Iris pigment epithelial cell (primary cell): ENCODE measurements at places on chromosomes 13 and 19.

DNA sequence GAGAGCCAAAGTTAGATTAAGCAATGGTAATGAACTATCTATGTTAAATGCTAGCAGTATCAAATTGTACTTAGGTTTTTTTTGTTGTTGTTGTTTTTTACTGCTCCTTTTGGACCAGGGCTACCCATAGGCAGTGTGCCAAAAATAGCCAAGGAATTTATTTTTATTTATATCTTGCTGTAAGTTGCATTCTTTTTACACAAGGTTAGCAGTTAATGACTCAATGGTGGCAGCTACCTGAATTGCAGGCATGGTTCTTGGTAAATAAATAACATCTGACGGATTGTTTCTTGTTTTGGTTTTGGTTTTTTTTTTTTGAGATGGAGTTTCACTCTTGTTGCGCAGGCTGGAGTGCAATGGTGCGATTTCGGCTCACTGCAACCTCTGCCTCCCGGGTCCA, 194.8 kb upstream of the TSC22D1 start:
- no peak for DNase-seq

DNA sequence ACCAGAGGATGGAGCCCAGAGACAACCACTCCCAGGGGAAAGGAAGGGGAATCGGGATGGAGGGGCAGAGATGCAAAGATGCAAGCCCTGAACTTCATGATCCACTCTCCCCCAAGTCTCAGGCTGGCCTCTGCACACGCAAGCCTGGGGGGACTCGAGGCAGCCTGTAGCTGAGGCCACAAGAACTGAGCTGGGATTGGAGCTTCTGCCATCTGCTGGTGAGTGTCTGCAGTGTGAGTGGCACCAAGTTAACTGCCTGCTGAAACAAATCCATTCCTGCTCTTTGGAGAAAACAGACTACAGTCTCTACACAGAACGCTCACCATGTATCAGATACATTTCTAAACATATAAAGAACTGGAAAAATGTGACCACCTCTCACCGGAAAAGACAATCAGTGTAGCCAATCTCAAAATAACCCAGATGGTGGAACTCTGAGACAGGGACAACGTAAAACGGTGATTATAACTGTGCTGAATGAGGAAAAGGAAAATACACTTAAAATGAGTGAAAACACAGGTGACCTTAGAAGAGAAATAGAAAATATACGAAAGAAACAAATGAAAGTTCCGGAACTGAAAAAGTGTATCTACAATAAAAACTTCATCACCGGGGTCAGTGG, 62.1 kb downstream of the KLF2 start:
- peak; percentile 75 for DNase-seq

DNA sequence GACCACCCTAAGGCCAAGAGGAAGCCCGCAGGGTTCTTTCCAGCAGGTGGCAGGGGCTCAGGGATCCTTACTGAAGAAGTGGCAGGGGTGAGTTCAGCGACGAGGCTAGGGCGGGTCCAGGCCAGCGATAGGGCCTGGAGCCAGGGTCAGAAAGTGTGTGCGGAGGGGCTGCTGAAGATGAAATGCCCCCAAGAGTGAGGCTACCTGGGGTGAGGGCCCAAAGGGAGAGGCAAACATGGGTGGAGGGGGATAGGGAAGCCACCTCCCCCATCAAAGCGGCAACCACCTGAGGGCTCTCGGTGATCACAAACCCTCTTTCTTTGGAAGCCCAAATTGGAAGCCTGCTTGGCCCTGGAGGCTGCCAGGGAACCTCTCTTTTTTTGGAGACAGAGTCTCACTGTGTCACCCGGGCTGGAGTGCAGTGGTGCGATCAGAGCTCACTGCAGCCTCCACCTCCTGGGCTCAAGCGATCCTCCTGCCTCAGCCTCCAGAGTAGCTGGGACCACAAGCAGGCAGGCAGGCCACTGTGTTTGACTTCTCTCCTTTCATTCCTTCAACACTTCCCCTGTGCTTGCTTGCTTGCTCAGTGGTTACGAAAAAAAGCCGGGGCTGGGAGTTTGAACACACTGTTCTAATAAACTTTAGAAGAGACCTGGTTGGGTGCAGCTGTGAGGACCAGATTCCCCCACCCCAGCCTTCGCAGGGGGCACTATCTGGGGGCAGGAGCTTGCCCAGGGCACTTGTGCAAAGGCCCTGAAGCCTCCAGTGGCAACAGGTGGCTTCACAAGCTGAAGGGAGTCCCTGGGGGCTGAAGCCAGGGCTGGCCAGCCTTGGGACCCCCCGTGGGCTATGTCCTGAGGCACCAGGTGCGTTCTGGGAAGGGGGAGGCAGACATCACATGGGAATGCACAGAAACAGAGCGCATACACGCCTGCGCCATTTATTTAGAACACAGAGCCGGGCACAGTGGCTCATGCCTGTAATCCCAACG, 1.4 kb upstream of the ATP8B3 start:
- no peak for DNase-seq

DNA sequence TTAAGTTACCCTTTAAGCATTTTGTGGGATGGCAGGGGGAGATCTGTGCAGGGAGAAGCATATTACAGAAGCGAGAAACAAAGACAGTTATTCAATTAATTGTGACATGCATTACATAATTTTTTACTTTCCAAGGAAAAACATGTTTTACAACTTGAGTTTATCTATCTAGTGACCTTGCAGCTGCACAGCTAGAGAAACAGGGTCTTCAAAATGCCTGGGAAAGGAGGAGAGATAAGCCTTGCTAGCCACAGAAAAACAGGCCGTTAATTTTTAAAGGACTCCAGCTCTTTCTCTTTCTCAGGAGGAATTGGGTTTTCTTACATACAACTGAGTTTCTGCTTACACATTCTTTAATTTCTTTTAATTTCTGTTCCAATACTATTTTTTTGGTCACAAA, 14.8 kb upstream of the ZNF431 start:
- no peak for DNase-seq

DNA sequence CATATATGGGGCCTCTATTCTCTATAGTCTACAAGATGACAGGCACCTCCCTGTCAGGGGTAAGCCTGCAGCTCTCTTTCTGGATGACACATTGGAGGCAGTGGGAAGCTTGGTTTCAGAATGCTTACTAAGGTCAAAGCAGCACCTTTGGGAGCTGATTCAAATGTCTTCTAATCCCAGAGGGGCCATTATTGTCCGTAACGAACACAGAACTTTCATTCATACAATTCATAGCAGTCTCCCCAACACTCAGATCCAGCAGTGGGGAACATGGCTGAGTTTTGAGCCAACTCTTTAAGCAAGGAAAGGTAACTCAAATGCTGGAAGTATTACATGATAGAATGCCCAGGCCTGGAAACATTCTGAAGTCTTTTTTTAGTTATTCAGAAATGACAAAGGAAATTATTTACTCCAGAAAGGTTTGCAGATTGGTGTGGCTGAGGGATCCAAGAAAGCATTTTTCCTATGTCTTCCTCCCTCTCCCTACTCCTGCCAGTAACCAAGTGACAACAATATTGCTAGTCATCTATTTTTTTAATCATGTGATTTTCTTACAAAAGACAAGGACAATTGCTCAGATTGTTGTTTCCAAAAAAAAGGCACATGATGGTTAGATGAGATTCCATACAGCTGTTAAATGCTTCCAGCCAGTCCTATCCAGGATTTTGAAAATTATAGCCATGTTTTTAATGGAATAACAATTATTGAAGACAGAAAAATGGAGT, 118.7 kb downstream of the FOXO1 start:
- DNase-seq: no peak

- no peak for DNase-seq
Measured at GRCh38 chr19:6593651-6594416, 2.9 kb upstream of the CD70 start.

GRCh38 chr13:59408738-59409137, 755.0 kb downstream of the DIAPH3 start:
- DNase-seq: no peak

- DNase-seq: no peak
Measured at GRCh38 chr19:38893341-38893771, 6.1 kb downstream of the SIRT2 start.

GRCh38 chr13:66117563-66117962, 1112.6 kb downstream of the PCDH9 start:
- DNase-seq: no peak

GRCh38 chr13:93226623-93227279, at the start of gene GPC6:
Gene GPC6, plus strand, starts transcription at chr13:93226807.
- peak; percentile 93 for DNase-seq

- DNase-seq: no peak
Measured at GRCh38 chr13:79197933-79198332, 208.1 kb downstream of the RBM26 start.

DNA sequence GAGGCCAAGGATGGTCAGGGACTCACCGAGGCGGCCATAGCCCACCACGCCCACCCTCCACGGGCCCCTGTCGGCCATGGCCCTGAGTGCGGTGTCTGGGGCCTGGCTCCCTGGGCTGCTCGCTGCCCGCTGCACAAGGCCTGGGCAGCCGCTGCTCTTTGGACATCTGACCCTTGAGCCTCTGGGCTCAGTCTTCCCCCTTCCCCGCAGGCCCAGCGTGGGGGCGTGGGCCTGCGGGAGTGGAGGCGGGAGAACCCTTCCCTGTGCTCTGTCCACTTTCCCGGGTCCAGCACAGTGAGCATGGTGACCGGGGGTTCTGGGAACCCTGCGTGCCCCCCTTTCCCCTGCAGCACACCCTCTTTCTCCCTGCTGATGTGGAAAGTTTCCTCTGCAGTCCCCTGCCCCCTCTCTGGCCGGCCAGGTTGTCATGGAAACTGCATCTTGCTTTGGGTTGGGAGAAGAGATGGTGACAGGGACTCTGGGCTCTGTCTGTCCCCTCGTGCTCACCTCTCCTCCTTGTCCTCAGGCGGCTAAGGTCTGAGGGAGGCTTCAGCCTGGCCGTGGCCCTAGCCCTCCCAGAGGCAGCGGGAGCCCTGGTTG, at the start of gene ASPDH:
TSS of gene ASPDH (minus strand) at position 168 of the 600 bp plus-strand sequence. CDS start at position 78, 90 bp downstream.
- no peak for DNase-seq

DNA sequence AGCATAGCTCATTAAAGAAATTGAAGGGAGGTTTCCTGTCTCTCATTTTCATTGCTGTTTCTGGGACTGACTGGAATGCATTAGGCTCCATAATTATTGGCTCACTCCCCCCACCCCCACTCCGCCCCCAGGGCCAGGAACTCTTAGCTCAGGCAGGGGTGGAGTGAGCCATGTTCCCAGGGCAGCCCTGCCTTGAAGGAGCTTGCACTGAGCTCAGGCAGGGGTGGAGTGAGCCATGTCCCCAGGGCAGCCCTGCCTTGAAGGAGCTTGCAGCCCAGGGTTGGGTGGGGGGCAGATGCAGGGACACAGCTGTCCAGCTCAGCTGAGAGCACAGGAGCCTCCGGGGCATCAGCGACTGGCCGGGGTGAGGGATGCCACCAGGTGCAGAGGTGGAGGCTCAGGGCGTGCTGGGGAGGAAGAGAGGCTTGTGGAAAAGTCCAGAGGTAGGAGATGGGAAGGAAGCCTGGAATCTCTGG, 39.1 kb upstream of the TFDP1 start:
- DNase-seq: peak; percentile 50

DNA sequence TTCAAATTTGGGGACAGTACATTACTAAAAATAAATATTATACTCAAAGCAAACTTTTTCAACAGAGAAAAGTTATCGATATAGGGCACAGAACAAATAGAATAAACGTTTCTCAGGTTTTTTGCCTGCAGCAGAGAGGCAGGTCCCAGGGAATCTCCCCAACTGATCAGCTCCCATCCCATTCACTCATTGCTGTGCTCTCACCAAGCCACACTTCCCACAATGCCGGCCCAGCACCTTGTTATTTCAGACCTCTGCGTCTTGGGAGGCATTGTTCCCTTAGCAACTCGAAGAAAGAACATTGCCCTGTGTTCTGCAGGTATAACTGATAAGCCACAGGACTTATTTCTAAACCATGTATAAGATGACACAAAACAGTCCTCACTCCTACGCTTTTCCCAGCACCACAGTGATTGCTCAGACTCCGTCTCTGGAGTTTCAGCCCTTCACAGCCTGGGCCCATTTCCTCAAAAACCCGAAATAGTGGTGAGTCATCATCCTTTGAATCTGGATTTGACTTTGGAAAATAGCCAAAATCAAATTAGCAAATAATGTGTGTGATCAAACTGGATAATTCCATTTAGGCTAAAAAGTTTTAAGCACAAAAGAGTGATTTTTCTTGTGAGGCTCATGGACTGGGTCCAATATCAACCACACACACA, 100.4 kb downstream of the DCLK1 start:
- DNase-seq: peak; percentile 79

DNA sequence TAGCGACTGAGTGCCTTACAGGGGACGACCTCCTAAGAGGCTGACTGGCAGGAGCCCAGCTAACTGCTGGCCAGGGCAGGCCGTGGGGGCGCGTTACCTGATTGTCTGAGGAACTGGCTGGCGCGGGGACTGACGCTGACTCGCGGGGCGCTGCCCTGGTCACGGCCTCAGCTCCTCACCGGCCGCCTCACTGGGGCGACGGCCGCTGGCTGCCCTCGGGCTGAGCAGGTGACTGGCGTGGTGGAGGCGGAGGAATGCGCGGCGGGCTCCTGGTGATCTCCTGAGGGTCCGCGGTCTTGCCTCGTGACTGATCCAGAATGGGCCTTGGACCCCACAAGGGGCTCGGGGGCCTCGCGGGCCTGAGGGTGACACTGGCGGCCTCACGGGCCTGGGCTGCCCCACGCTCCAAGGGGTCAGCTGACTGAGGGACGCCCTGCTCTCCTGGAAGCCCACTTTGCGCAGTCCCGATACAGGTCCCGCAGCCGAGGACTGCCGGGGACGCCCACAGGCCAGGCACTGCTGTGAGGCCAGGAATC, 39.3 kb downstream of the SIGLEC7 start:
- DNase-seq: no peak

GRCh38 chr13:65594298-65594781, 1635.8 kb downstream of the PCDH9 start:
- DNase-seq: peak; percentile 86
